ENCODE measurements at places on chromosomes 1 and 21.

DNA sequence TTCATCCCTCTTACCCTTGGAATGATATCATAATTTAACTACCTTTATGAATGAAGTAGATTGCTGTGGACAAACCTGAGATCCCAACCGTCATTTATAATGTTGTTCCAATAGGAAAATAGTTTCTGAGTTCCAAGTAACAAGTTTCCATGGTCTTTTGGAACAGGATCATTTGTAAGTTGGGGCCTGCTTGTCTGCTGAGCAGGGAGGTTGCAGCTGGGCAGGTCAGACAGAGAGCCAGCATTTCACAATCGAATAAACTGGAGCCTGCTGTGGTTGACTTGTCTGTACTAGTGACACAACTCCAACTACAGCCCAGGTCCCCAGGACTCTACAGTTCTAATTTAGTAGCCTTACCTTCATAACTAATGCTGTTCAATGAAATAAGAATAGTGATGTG, 18.6 kb upstream of the RALGPS2 start:
- DNase-seq: no peak

DNA sequence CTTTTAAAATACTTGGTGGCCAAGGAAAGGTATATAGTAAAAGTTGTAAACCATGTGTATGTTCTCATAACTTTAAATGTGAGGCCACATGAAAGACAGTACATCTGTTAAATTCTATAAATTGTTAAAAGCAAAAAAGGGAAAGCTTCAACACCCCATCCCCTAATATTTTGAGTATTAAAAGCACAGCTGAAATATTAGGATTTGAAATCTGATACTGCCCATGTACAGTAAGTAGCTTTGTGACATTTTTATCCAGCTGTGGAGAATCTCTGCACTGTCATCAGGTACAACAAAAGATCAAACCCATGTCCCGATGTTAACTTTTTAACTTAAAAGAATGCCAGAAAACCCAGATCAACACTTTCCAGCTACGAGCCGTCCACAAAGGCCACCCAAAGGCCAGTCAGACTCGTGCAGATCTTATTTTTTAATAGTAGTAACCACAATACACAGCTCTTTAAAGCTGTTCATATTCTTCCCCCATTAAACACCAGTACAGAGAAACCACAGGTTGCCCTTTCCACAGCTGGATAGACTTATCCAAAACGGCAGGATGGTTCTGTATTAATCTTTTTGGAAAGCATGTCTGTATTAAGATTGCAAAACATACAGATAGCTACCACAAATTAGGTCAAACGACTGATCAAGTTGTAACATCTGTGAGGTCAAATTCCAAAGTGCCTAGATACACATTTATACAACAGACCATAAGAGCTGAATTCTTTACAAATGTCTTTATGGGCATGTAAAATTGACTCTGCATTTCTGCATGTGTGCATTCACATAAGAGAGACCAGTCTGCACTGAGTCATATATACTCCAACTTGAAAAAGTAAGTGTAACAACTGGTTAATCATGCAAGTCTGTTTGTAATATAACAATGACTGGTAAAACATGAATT, 5.2 kb downstream of the IRF2BP2 start:
- peak; percentile 61 for DNase-seq

DNA sequence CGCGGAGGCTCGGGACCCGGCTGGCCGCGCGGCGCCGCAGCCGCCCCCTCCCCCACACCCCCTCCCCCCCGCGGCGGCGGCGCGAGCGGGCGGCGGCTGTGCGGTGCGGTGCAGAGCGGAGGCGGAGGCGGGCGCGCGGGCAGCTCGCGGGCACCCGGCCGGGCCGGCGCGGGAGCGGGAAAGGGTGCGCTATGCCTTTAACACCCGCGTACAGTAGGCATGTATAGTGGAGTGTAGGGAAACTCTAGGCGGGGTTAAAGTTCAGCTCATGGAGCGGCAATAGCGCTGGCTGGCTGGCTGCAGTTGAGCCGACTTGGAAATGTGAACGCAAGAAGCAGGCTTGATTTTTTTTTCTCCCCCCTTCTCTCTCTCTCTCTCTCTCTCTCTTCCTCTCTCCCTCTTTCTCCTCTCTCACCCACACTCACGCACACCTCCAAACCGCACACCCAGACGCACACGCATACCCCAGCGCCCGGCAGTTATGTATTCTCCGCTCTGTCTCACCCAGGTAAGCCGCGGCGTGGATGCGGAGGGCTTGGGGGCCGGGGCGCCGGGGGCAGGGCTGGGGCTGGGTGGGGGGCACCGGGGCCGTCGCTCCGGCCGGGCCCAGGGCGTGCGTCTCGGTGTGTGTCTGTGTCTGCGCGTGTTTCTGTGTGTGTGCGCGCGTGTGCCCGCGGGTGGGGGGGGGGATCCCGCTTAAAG, at the start of gene NFIA:
Gene NFIA, plus strand, starts transcription at position 251 of the 702 bp plus-strand sequence.
- peak; percentile 41 for DNase-seq

- no peak for DNase-seq
These were observed 130.6 kb downstream of the MRPS6 start for GRCh38 chr21:34203851-34204420.

DNA sequence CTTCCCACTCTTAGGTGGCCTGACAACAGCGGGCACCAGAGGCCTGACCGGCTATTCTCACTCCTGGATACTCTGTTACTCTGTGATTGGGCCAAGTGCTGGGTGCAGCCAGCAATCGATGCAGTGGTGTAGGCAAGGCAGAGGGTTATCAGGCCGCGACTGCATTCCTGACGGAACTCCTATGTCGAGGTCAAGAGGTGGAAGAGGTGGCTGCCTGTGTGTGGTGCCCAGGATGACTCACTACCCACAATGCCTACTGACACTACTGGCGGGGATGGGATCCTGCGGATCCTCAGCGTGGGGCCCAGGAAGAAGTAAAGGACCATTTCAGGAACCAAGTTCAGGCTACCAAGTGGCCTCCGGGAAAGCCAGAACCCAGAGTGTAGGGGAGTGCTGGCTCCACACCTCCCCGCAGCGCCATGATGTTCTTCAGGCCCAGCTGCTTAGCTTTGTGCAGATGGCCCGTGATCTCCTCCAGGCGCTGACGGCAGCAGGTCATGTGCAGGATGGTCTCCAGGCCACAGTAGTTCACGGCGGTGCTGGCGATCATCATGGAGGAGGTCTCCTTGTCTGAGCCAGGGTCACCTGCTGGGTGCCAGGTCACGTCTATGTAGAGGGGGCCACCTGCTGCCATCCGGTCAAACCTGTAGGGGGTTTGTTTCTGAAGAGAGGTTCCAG, 4.9 kb downstream of the MTHFR start:
- peak; percentile 48 for DNase-seq

GRCh38 chr1:214717351-214717750, 114.4 kb downstream of the CENPF start:
- DNase-seq: no peak

GRCh38 chr21:36859744-36860501, 106.5 kb downstream of the HLCS start:
- peak; percentile 82 for DNase-seq

- peak; percentile 79 for DNase-seq
These were observed 29.1 kb downstream of the CHML start for GRCh38 chr1:241611063-241611462.

- DNase-seq: no peak
These were observed 8.6 kb downstream of the LAMC2 start for GRCh38 chr1:183194527-183195141.

- peak; percentile 67 for DNase-seq
These were observed 461.7 kb downstream of the PTPRU start for GRCh38 chr1:29698033-29698432.

- DNase-seq: peak; percentile 17
These were observed 70.7 kb upstream of the DAB1 start for GRCh38 chr1:57494530-57495079.

- no peak for DNase-seq
These were observed 62.2 kb downstream of the DMAP1 start for GRCh38 chr1:44275296-44275962.

GRCh38 chr1:224065455-224065854, 48.5 kb upstream of the FBXO28 start:
- peak; percentile 72 for DNase-seq

GRCh38 chr1:101522486-101522885, 285.7 kb downstream of the S1PR1 start:
- DNase-seq: no peak

GRCh38 chr1:200433586-200433985, 23.8 kb upstream of the ZNF281 start:
- DNase-seq: no peak

DNA sequence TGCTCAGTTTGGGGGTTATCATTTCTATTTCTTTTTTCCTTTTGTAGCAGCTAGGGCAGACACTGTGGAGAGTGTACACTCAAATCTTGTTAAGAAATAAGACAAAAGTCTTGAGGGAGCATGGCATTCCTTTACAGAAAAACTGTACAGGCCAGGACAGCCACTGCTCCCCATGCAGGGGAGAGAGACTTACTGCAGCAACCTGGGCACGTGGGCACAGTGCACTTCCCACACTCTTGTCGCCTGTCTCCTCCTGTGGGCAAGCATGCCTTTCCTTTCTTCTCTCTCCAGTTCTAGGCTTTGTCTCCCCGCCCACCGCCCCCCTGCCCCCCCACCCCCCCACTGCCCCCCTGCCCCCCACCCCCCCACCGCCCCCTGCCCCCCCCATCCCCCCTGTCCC, 51.9 kb downstream of the PHC2 start:
- DNase-seq: no peak

DNA sequence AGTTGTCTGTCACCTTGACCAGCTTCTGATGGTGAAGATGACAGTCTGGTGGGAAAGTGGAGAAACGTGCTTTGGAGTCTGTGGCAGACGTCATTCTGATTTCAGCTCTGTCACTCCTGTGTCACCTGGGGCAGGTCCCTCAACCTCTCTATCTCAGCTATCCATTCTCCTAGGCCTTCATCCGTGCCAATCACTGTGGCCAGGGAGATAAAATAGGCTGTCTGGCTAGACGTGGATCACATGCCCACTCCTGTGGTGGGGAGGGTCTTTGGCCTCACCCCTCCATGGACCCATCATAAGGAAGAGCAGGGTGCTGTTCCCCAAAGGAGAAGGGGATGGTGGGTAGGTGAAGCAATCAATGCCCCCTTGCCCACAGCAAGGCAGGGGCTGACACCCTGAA, 140.3 kb downstream of the ACTL8 start:
- no peak for DNase-seq

GRCh38 chr1:66300972-66301451, 232.9 kb upstream of the SGIP1 start:
- peak; percentile 76 for DNase-seq

DNA sequence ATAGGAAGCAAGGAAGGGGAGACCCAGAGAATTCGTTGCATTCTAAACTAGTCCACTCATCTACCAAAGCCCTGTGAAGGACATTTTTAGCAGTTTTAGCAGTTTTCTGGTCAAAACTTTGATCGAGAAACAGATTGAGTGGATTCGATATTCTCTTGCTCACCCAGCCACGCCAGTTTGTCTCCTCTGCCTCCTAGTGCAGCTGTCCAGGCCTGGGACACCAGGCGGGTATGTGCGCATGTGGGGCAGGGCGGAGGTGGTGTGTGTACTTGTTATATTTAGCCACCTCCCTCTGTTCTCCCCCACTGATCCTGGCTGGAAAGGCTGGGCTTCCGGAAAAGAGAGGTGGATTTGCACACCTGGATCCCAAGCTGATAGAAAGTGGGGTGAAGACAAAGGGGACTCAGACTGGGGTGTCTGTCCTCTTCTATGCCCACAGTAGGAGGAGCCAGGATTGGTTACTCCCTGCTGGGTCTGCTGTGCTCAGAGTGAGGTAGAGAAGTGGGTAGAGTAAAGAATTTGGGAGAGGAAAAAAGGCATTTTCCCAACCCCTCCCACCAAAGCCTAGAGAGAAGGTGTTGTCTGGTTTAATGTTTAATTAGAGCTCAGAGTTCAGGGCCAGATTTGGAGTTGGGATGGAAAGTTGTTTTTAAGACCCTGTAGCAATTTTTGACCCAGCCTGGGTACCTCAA, 3.8 kb downstream of the LMNA start:
- DNase-seq: peak; percentile 35

DNA sequence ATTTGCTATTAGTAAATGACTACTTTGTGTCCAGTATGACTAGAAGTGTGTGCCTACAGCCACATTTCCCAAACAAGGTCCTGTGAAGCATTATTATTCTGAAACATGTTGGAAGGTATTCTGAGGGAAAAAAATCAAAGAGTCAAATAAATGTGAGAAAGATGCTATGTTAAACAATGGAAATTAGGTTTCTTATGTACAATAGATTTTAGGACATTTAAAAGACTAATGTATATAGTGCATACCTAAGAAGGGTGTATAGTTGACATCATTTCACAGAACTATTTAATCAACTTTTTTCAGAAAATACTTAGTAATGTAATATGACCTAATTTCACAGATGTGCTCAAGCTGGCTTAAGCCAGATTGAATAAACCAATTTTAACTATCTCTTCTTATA, 582.5 kb downstream of the USP25 start:
- DNase-seq: no peak

DNA sequence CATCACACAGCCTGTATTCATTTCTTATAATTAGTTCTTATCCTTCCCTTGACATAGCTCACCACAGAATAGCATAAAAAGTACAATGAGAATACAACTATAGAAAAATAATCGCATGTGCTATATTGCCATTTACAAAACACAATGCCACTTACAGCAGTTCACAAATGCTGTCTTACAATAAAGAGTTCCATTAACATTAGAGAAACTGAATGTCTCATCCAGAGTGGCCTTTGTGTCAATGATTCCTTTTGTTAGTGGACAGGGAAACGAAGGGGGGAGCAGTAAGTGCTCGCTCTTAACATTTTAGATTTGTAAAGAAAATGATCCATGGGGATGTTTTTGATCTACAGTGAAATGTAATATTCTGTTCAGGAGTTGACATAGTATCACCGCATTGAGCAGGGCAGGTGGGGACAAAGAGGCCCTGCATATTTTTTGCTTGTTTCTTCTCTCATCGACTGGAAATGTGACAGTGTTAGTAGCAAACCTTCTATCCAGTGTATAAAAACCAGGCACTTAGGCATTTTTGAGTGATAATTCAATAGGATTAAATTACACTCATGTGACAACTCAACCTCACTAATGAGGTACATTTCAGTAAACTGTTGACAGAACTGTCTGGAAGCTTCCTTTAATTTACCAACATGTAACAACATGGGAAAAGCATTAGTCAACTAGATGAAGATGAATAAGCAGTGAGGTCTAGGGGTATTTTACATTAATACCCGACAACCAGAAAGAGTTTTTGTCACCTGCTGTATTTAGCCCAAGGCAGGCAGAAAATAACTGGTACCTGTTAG, 35.6 kb upstream of the RRP15 start:
- DNase-seq: no peak

DNA sequence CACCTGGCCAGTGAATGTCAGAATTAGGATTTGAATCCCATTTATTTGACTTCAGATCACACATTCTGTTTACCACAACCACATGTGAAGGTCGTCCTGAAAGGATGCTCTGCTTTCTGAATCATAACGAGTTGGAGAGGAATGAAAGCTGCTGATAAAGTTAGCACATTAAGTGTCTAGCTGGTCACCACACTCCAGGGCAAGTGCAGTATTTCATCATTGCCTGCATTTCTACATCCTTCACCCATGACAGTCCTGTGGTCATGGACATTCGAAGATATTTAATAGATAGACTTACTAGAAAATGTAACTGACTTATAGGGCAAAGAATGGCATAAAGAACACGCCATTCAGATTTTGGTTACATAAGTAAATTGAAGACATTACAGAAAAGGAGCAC, 52.7 kb upstream of the ST6GALNAC3 start:
- no peak for DNase-seq
